Stimulated activated CD4-positive, alpha-beta T cell treated with anti-CD3 and anti-CD28 coated beads, Interleukin-1b, Interleukin-23, amount 100 ng/mL, for 4 hours (primary cell): ENCODE measurements at places on chromosomes 7 and 10.

GRCh38 chr10:72096115-72097000 lies 8.0 kb upstream of the SPOCK2 start:
- no peak for DNase-seq

DNA sequence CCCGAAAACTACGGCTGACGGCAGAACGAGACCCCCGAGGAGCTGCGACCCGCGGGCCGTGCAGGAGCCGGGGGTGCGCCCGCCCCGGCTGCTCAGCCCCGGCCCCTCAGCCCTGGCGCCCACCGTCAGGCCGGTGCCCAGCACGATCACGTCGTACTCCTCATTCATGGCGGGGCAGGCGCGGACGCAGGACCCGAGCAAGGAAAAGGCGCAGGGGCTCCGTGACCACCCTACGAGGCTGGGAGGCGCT lies 218 bp downstream of the GDI2 start:
- DNase-seq = no peak

GRCh38 chr10:119268871-119269506 lies 61.6 kb downstream of the GRK5 start:
- peak; percentile 34 for DNase-seq

DNA sequence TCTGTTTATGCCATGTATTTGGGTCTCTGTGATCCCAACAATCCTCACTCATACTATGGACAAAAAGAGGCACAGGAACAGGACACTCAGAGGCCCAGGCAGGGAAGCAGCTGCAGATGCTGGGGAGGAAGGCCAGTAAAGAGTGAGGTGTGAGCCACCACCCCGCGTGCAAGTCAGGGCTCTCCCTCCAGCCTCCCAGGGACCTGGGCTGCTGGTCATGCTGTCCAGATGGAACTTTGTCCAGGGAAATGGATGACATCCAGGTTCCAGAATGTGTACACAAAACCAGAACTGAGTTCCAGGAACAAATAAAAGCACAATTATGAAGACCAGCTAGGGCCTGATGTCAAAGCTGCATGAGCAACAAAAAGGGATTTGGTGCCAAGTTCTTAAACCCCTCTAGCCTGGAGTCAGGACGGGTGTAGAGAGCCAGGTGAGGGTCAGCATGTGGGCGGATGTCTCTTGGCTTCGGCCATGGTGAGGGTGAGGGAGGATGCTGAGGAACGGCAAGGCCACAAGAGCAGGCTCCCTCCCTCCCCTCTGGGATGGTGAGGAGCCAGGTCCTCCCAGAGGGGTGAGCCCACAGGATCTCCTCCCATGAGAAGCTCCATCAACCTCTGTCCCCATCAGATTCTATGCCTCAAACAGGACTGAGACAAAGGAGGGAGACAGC lies 739.7 kb downstream of the PARD3 start:
- DNase-seq = no peak

DNA sequence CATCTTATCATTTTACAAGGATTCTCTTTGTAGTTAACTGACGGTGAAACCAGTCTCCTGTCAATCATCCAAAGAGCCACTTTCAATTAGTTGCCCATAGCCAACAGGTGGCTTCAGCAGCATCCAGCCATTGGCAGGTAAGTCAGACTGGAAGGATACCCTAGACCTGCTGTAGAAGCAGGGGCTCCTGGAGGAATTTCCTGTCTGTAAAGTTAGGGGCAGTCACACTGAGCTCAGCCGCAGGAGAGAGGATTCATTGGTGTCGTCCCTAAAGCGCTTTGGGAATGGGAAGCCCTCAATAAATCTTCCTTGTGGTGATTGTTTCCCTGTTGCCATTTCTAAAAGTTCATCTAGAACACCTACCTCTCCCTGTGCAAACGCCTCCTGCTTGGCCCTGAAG lies 140.4 kb downstream of the CELF2 start:
- no peak for DNase-seq

DNA sequence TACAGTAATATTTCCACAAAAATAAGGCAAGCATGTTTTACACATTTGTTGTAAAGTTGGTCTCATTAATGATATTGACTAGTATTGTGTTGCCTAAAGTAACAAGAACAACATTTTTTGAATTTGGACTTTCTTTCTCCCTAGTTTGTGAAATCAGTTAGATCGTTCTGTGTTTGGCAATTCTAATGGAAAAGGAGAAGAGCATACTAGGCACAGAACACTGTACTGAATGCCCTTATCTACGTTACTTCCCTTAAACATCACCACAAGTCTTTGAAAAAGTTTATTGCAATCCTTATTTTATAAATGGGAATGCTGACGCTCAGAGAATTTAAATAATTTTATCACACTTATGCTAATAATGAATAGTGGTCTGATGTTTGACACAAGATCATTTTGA lies 372.2 kb downstream of the EXOC4 start:
- DNase-seq = no peak

GRCh38 chr10:24643679-24644209 lies 79.9 kb downstream of the ARHGAP21 start:
- DNase-seq = no peak

DNA sequence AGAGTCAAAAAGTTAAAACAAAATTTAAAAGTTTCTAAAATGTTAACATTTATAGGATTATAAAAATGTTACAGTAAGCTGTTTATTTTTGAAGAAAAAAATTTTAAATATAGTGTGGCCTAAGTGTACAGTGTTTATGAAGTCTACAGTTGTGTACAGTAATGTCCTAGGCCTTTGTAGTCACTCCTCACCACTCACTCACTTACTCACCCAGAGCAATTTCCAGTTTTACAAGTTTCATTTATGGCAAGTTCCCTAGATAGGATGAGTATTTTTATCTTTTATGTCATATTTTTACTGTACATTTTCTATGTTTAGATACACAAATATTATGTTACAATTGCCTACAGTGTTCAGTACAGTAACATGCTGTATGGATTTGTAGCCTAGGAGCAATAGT lies 419.9 kb downstream of the ARL4A start:
- no peak for DNase-seq

- DNase-seq = peak; percentile 47
Measured at GRCh38 chr10:71735709-71736569, 16.4 kb upstream of the C10orf105 start.

- no peak for DNase-seq
Measured at GRCh38 chr7:65812281-65812680, 60.6 kb upstream of the VKORC1L1 start.

- no peak for DNase-seq
Measured at GRCh38 chr10:70779088-70779487, 6.1 kb downstream of the TBATA start.

- DNase-seq = no peak
Measured at GRCh38 chr10:12103802-12104201, 25.7 kb upstream of the SEC61A2 start.

DNA sequence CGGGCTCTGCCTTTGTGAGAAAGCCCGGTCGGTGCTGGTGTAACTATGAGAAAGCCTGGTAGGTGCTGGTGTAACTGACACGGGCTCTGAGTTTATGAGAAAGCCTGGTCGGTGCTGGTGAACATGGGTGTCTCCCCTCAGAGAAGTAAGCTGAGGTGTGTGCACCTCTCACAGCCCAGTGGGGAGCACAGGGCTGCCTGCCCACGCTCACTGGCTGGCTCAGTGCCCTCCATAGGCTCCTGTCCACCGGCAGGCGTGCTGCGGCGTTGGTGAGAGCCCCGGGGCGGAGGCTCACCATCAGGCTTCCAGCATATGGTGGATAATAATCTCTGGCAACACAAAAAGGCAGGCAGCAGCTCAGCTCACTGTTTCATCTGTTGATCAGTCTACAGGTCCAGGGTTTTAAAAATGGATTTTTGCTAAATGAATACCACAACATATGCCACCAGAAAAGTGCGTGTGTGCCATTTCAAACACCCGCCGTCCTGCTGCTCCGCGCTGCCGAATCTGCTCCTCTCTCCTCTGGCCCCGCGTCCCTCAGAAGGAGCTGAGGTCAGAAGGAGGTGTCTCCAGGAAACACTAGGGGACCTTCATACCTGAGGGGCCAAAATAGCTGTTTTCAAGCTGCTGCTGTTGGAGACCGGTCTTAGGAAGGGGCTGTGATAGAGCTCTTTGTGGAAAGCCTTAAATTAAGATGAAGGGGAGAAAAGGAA lies 365.7 kb downstream of the DNAJB6 start:
- DNase-seq = no peak

GRCh38 chr7:12490940-12491339 lies 79.6 kb upstream of the SCIN start:
- no peak for DNase-seq

- DNase-seq = no peak
Measured at GRCh38 chr10:24254180-24254579, 45.2 kb downstream of the KIAA1217 start.

- no peak for DNase-seq
Measured at GRCh38 chr7:111199643-111200042, 108.7 kb downstream of the LRRN3 start.

DNA sequence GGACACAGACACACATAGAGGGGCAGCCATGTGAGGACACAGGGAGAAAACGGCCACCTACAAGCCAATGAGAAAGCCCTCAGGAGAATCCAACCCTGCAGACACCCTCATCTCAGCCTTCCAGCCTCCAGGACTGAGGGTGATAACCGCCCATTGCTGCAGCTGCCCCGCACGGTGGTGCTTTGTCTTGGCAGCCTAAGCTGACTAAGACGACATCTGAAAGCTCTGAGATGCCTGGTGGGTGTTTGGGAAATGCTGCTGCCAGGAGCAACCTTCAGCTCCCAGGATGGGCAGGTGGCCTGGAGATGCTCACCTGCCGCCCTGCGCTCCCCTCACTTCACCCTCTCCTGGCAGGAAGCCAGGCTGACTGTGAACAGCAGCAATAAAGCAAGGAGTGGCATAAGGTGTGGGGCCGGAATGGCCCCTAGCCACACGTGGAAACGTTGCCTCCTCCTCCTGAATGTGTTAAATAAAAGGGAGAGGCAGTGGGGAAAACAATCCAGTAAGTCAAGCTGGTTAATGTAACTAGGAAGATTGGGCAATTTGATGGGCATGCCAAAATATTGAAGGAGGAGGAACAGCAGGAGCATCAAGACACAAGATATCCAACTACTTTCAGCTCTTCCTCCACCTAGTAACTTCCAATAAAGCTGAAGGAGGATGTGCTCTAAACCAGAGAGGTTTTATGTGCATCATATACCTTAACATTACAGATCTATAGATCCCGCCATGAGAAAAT lies 121.5 kb downstream of the TNS3 start:
- no peak for DNase-seq

DNA sequence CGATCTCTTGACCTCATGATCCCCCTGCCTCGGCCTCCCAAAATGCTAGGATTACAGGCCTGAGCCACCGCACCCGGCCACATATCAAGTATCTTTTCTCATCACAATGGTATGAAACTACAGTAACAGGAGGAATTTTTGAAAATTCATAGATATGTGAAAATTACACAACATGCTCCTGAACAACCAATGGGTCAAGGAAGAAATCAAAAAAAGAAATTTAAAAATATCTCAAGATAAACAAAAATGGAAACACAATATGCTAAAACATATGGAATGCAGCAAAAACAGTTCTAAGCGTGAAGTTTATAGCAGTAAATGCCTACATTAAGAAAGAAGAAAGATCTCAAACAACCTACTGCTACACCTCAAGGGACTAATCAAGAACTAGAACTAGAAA lies 59.8 kb upstream of the ADAM12 start:
- DNase-seq = no peak

GRCh38 chr10:22023508-22023907 lies 20.0 kb upstream of the DNAJC1 start:
- DNase-seq = no peak

DNA sequence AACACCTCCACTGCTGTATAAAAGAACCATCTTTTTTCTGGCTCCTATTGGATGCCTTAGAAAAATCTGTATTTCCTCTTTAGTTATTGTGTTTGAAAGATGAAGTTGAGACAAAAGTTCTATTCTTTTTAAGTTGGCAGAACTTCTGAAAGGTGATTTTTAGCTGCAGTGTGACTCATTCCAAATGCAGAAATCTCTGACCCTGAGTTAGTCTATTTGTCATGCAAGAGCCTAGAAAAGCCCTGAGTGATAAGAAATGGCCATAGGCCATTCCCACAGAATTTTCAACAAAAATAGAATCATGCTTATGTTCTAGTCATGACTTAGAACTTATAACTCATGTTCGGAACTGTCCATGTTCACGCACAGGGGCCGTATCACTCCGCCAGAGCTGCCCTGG lies 89.1 kb downstream of the EGFR start:
- no peak for DNase-seq

GRCh38 chr10:26557641-26558014 lies 119.5 kb downstream of the APBB1IP start:
- no peak for DNase-seq

GRCh38 chr10:58993480-58994221 lies 182.8 kb upstream of the PHYHIPL start:
- DNase-seq = no peak

GRCh38 chr10:22010973-22011408 lies 7.5 kb upstream of the DNAJC1 start:
- DNase-seq = no peak

- DNase-seq = no peak
Measured at GRCh38 chr10:70774810-70775678, 10.1 kb downstream of the TBATA start.

- DNase-seq = no peak
Measured at GRCh38 chr7:102395592-102395872, 631 bp upstream of the PRKRIP1 start.

GRCh38 chr10:45199205-45199740 lies 116.1 kb downstream of the OR13A1 start:
- DNase-seq = no peak

DNA sequence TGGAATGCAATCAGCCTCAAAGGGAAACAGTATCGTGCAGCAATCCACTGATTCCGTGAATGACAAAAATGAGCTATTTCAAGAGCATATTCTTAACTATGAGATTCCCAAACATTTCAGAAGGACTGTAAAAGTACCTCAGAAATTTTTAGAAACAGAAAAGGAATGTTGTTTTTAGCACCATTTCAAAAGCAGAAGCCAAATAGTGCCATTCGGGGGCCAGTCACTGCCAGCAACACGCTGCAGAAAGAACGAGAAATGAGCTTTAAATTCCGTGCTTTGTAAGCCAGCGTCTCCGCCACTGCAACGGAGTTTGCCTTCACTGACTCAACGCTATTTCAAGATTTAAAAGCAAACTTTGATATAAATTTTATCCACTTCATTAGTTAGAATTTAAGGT lies 6.3 kb downstream of the NUDT5 start:
- DNase-seq = no peak

DNA sequence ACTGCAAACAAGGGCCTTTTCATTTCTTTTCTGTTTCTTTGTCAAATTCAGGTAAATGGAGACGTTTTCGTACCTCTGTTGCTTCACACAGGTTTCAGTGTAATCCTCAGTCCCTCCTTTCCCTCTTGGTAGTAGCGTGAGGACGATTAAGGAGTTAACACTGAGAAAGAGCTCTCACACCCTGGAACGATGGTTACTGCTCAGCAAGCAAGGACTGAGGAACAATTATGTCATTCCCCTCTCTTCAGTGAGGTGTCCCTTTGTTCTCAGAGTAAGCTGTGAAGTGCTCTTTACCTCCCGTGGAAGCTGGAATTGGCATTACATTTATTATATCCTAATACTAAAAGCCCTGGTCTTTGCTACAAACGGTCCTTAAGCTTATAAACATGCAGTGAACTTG lies 95.9 kb downstream of the FANK1 start:
- DNase-seq = no peak
